ENCODE measurements at places on chromosomes 3 and 15.

- DNase-seq: no peak
Observed at GRCh38 chr3:134446800-134447199, 39.0 kb downstream of the ANAPC13 start.

GRCh38 chr3:30073622-30074021, 532.8 kb upstream of the TGFBR2 start:
- no peak for DNase-seq

GRCh38 chr3:12503126-12503957, 19.1 kb downstream of the TSEN2 start:
- no peak for DNase-seq

DNA sequence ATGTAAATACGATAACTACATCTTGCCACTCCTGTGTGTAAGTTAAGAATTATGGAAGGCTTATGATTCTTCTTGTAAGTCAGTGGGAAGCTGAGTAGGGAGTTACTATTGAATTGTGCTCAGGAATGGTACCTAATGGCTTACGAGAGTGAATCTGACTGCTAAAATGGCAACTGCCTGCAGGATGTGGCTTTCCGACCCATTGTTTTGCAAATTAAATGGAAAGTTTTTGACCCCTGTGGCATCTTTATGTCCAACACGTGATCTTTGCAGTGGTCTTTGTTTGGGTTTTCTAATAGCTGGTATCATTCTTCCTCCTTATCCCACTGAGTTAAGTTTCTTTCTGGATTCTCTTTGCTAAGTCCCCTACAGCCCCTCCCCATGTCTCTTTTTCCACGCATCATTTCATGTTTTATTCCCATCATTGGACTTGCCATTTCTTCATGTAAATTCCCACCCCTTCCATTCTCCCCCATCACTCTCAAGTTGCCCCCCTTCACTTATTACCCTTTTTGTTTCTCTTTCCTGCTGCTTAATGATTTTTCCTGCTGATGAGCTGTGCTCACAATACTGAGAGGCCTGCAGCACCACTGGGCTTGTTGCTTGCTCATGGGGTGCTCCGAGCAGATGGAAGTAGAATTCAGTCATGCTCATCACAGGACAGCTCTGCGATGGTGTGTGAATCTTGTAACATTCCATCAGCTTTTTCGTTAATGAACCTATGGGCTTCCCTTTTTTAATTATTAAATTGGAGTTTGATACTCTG, 428.2 kb upstream of the IL12A start:
- DNase-seq: no peak

GRCh38 chr15:26729581-26729980, 43.3 kb downstream of the GABRB3 start:
- no peak for DNase-seq

- no peak for DNase-seq
Observed at GRCh38 chr3:43400167-43400566, 113.8 kb downstream of the SNRK start.

- no peak for DNase-seq
Observed at GRCh38 chr15:77187751-77188464, 117.0 kb upstream of the TSPAN3 start.

GRCh38 chr3:18900994-18901393, 247.3 kb upstream of the KCNH8 start:
- no peak for DNase-seq

DNA sequence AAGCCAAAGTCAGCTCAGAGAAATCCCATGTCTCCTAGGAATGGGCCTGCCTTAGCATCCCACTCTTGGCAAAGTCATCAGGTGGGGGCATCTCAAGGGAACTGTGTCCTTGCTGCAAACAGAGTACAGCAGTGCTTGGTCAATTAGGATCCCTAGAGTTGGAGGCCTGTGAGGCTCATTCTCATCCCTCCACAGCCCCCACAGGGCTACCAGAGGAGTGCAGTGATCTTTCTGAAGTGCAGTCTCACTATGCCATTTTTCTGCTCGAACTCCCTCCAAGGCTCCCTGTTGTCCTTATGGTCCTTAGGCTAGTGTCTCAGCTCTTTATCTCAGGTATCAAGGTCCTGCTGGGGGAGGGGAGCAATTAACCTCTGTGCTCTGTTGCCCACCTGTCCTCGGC, 31.1 kb downstream of the TMEM40 start:
- DNase-seq: no peak

DNA sequence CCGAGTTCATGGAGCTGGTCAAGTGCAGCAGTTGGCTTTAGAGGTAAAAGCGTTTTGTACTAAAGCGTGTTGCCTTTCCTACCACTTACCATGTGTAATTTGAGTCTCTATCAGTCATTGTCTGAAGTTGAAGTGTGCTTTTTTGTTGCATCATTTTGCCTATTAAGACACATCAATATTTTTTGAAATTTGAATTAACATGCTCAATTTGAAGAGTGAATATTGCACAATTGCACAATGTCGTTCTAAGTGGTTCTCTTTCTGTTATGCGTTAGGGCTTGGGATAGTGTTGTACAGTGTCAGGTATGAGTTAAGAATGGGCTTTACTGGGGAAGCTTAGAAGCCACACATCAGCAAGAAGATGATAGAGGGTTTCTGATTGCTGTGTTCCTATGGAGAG, 84.0 kb upstream of the ACKR4 start:
- no peak for DNase-seq

DNA sequence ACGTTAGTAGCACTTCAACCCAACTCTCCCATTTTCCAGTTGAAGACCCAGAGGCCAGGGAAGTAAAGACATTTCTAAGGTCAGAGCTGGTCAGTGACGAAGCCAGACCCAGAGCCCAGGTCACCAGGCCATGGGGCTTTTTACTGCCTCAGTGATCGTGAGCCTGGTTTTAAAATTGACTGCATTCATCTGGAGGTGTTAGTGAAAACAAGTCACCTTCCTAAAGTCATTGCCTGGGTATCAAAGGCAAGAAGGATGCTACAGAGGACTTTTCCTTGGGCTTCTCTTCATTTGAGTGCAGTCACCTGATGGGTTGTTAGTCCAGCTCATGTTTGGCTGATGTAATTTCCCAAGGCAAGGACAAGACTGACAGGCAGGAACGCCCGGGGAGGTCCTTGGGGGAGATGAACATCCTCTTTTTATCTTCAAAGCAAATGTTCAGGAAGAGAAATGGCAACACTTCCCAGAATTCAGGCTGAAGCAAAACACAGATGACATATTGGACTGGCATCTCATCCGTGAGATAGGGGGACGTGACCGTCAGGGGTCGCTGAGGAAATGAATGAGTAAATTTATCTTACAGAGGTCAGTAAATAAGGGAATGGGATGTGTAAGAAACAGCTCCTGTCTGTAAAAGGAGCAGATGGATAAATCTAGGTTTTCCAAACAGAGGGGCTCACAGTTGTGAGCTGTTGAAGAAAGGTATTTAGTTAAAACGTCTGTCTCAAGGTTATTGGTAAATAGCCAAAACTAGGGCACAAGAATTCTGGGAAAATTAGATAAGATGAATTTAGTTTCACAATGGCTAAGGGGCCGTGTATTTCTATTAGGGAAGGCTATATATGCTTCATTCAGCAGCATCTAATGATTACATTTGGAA, 201.2 kb downstream of the OPA1 start:
- DNase-seq: no peak

GRCh38 chr3:139342054-139342453, 1.8 kb upstream of the MRPS22 start:
- DNase-seq: no peak

- DNase-seq: peak; percentile 37
Observed at GRCh38 chr3:50519471-50520089, 16.1 kb upstream of the CACNA2D2 start.

DNA sequence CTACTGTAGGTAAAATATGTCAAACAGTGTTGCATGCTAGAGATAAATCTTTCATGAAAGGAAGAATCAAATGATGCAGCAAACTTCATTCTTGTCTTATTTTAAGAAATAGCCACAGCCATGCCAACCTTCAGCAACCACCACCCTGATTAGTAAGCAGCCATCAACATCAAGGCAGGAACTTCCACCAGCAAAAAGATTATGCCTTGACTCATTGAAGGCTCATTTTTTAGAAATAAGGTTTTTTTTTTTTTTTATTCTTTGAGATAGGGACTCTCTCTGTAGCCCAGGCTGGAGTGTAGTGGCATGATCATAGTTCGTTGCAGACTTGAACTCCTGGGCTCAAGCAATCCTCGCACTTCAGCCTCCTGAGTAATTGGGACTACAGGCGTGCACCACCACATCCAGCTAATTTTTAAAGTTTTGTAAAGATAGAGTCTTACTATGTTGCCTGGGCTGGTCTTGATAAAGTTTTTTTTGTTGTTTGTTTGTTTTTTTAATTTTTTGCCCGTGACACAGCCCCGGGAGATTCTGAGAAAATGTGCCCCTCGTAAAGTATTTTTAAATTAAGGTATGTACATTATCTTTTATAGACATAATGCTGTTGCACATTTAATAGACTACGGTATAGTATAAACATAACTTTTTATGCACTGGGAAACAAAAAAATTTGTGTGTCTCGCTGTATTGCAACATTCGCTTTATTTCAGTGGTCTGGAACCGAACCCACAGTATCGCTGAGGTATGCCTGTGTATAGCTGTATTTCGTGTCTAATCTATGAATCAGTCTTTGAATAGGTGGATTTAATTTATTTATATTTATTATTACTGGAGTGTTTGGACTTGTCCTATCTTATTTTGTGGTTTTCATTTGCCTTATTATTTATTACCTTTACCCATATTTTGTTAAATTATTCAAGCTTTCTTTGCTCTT, 23.3 kb downstream of the SNRK start:
- DNase-seq: no peak

- DNase-seq: no peak
Observed at GRCh38 chr3:129118745-129119144, 2.9 kb downstream of the RAB43 start.

Measured in stimulated activated CD4-positive, alpha-beta T cell treated with anti-CD3 and anti-CD28 coated beads, Interleukin-15, amount 100 ng/mL, for 1 hour (primary cell).